DMS53 (cell line): ENCODE measurements at places on chromosomes 7 and 10.
A peak's percentile ranks its signal among the peaks of the same experiment; 100 is the strongest.

DNA sequence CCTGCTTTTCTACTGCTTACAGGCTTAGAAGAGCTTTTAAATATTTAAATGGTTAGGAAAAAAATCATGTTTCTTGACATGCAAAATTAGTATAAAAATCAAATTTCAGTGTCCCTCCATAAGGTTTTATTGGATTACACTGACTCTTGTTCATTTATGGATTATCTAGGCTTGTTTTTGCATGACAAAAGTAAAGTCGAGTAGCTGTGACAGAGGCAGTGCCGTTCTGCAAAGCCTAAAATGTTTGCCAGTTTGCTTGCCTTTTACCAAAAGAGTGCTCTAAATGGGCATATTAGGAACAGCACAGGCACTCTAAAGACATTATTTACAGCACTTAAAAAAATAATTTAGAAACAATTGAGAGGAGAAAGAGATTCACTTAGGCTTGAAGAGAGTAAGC is 139.6 kb downstream of the TSPAN12 start:
- no peak for DNase-seq

GRCh38 chr10:99681553-99681952 is 22.2 kb downstream of the ENTPD7 start:
- no peak for DNase-seq

DNA sequence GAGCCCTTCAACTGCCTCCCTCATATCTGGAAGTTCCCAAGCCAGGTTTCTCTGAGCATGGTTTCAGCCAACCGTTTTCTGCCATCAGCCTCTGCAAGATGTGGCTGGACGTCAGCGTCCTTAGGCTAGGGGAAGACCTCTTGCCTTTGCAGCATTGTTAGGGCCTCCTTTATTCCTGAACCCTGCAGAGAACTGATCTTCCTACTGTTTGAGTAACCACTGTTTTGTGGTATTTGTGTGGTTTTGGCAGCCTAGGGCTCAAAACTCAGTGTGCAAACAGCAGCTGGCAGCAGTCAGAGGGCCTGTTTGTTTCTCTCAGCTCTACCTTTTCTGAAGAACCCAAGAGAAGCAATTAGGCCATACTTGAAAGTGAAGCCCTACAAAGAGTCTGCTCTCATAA is 83.4 kb upstream of the SEMA3E start:
- DNase-seq, result peak; percentile 14

- DNase-seq, result no peak
Observed at GRCh38 chr7:85828614-85829013, 641.8 kb upstream of the SEMA3D start.

DNA sequence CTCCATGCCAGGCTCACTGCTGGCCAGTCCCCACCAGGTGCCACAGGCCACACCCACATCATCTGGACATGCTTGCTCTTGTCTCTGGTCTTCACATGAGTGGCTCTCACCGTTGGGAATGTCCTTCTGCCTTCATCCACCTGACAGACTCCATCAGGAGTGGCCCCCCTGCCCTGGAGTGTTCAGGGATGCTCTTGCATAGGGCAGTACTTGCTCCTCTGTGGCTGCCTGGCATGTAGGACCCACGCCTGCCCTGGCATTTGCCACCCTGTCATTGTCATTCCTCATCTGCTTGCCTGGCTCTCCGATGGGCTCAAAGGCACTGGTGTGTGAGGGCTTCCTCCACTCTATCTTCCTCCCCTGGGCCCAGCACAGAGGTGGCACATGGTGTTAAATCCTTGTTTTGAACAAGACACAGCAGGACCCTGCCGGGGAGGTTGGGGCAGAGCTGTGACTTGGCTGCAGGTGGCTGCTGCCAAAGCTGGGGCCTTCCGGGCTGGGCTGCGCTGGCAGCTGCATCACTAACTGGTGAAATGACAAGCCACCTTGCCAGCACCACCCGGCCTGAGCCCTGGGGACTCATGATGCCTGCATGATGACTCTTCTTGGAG is 1.8 kb downstream of the SH2D4B start:
- DNase-seq, result peak; percentile 38

DNA sequence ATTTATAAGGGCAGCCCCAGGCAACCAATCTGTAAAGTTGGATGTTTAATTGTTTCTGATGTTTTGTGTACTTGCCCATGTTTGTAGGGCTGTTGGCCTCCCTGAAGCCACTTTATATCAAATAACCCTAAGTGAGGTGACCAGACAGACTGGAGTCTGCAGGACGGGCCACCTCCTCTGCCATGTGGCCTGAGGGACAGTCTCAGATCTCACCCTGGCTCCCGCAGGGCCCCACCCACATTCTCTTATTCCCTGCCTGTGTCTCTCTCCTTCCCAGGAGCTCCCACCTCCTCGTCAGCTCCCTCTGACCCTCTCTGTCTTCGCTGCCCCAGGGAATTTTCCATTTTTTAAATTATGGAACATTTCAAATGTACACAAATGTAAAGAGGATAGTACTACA is 9.5 kb upstream of the C10orf71 start:
- DNase-seq, result no peak

GRCh38 chr7:151198945-151199848 is 11.1 kb downstream of the H2BK1 start:
- no peak for DNase-seq

- DNase-seq, result no peak
Observed at GRCh38 chr7:75815418-75816064, 1.9 kb upstream of the CCL24 start.

DNA sequence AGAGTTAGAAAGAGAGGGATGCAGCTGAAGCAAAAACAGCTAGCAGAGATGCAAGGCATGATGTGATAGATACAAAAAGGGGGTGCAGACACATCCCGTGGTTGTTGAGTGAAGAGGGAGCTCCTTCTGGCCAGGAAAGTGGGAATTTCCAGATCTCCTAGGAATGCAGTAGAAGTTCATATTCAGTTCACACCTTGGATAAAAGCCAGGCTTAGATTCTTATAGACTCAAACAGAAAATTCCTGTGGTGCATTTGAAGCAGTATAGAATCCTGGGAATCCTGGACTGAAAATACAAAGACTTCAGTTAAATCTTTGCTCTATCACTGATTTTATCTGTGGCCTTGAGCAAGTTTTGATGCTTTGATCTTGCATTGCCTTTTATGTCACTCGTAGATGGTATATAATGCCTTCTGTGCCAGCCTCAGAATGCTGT is 33.9 kb downstream of the SGPL1 start:
- no peak for DNase-seq

GRCh38 chr10:61836888-61837754 is 64.4 kb upstream of the ARID5B start:
- peak; percentile 94 for DNase-seq

DNA sequence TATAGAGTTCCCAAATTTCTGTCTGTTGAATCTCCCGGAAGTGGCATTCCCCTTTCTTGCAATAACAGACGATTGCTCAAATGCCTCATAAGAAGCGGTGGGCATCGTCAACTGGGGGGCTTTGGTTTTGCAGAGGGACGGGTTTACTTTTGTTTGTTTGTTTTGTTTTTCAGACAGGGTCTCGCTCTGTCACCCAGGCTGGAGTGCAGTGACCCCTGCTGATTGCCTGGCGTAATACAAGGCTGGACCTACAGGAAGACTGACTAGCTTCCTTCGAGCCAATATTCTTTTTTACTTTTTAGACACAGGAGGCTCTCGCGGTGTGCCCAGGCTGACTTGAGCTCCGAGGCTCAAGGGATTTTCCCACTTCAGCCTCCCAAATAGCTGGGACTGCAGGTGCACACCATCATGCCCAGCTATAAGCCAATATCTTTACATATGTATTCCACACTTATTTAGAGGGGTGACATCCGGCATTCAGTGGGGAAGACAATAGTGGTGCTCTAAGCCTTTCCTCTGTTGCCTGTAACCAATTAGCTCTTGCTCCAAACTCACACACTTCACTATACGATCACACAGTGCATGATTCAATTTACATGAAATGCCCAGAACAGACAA is 58.1 kb downstream of the FHIP2A start:
- peak; percentile 41 for DNase-seq

DNA sequence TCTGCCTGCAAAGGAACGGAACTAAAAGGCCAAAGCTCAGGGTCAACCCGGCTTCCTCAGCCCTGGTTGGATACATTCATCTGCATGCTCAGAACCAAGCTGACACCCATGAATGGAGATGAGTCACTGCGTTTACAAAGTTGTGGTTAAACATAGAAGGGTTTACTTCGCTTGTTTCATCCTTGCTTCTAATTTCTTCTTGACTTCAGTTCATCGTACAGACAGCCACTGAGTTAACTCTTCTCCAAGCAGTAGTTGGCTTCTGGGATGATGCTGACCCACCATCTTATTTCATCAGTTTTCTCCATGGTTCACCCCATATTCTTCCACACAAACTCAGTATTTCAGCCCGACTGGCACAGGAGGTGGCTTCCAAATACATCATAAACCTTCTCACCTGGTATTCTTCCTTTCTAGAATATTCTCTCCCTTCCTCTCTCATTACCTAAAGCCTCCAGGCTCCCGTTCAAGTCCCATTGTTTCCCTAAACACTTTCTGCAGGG is 166.3 kb upstream of the RNF32 start:
- DNase-seq, result peak; percentile 78

GRCh38 chr10:62388328-62388727 is 14.2 kb downstream of the ZNF365 start:
- peak; percentile 5 for DNase-seq

GRCh38 chr7:96596120-96596826 is 113.4 kb downstream of the SEM1 start:
- DNase-seq, result peak; percentile 97
